ENCODE measurements at places on chromosomes 13 and 19.
A peak's percentile ranks its signal among the peaks of the same experiment; 100 is the strongest.

DNA sequence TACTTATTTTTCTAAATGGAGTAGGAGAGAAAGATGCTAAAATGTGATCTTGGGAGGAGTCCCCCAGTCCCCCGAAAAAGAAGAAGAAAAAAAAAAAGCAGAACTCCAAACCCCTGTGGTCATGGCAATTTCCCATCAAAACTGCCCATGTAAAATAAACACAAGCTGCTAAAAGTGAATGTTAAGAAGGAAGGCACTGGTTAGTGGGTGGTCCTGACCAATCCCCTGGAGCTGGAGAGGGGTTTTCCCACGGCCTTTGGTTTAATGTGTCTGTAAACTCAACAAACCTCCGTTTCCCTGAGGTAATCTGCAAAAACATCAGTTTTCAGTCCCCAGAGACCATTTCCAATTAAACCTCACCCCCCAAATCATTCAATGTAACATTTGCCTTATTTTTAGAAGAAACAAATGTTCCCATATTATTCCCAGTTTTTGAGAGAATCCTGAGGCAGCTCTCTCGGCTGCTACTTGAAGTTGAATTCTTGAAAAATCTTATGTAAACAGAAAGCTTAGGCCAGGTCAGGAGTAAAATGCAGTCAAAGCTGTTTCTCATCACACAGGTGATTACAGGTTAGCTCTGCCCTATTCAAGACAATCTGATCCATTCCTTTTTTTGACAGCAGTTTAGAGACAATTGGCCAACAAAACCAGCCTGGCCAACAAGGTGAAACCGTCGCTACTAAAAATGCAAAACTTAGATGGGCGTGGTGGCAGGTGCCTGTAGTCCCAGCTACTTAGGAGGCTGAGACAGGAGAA is 17.0 kb downstream of the RAB3D start:
- DNase-seq, result no peak

GRCh38 chr13:46492946-46493345 is 60.0 kb upstream of the LRCH1 start:
- DNase-seq, result peak; percentile 46

DNA sequence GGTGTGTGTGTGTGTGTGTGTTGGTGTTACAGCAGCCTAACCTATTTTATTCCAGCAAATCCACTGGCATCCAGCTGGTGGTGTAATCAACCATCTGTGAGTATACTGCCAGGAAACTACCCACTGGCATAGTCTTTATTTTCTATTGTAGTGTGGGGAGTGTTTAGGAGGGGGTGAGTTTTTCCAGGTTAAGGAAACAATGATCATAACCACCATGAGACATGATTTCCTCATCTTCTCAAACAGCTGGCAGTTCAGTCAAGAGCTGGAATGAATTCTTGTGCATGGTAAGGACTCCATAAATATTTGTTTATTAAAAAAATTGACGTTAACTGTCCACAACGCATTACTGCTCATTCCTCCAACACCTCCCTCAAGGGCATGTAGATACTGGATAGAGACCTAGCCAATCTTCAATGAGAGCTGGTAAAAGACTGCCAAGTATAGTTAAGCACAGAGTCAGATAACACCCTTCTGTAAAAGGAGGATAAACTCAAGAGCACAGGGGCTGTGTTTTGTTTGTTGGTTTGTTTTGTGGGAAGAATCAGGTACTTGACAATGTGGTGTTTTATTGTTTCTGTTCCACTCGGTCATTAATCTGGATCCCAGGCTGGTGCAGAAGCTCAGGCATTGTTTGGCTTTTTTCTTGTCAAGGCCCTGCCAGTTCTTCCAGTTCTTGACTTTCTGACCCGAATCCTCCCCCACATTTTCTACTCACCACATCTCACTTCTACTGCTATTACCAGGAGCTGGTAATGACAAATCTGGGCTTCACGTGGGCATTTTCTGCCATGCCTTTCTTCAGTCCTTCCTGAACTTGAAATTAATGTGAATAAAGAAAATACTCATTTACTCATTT is 31.6 kb upstream of the SLC46A3 start:
- no peak for DNase-seq

GRCh38 chr19:48842789-48843162 is 6.5 kb upstream of the HSD17B14 start:
- DNase-seq, result peak; percentile 41

- no peak for DNase-seq
Measured at GRCh38 chr13:51534041-51534817, 50.0 kb upstream of the WDFY2 start.

DNA sequence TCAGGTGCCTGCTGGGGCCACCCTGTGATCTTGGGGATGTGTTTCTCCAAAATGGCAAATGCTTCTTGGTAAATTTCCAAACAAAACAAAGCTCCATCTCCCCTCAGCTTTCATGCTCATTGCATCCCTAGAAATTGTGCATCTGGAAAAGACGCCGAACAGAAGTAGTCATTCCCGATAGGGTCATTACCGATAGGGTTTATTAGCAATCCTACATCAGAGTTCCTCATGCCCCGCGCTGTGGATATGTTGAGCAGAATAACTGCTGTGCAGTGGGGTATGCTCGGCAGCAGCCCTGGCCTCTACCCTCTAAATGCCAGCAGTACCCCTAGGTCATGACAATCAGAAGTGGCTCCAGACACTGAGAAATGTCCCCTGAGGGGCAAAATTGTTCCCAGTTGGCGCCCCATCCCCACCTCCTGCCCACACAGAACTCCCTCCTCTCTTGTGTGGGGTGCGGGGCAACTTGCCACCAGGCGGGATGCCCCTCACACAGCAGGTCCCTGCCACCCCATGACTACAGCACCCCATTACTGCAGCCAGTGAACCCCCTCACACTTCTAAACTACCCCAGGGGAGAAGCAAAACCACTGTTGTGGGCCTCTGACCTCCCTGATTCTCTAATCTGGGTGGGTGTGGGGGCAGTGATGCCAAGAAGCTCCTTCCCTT is 13.0 kb upstream of the SLC7A10 start:
- DNase-seq, result no peak

DNA sequence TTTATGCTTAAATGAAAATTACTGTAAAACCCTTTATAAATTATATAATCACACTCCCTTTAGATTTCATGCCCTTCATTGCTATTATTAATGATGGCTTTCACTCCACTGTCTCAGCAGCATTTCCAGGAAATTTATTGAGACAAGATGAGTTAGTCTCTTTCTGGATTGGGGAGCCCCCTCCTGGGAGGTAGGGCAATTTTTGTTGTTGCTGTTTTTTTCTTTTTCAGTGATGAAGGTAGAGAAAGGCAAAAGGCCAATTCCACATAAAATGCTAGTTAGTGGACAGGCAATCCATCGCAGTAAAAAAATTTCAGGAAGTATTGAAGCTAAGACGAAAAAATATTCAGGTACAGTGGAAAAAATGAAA is 80.2 kb downstream of the TEX26 start:
- DNase-seq, result no peak

GRCh38 chr13:48975101-48975855 is 434 bp upstream of the FNDC3A start:
- peak; percentile 66 for DNase-seq

GRCh38 chr13:27293873-27294515 is 23.4 kb downstream of the RASL11A start:
- no peak for DNase-seq

GRCh38 chr19:40089462-40089861 is 1.3 kb downstream of the ZNF780A start:
- no peak for DNase-seq

DNA sequence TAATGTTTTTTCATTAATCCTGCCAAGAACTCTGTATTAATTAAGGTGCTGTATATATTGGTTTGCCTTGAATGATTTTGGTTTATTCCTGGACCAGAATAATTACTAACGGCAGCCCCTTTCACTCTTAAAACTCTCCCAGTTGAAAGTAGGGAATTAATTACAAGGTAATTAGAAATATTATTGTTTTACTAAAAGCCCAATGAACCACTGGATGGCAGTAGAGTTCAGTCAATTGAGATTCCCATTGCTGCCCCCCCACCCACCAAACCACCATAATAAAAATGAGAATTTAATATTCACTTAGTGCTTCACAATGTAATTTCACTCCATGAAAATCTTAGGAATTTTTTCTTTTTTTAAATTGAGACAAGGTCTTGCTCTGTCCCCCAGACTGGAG is 13.7 kb downstream of the WBP4 start:
- no peak for DNase-seq
